ENCODE measurements at places on chromosomes 6 and 20.

DNA sequence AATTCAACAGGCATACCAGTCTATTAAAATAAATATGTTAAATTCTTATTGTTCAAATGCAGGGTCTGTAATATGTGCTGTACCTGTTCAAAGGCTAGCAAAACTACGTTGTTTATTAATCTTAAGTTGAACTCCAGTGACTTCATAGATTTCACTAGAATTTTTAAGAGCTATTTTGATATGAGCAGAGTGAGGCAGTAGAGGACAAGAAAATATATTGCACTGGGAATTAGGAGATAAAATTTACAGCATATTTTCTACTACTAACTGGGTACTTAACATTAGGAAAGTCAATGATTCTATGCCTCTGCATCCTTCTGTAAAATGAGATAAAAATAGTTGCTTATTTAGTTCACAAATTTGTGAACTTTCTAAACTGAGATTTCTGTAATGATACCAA is 162.2 kb upstream of the BMP5 start:
- DNase-seq, result no peak

GRCh38 chr6:21893793-21894192 is 300.2 kb downstream of the SOX4 start:
- no peak for DNase-seq

DNA sequence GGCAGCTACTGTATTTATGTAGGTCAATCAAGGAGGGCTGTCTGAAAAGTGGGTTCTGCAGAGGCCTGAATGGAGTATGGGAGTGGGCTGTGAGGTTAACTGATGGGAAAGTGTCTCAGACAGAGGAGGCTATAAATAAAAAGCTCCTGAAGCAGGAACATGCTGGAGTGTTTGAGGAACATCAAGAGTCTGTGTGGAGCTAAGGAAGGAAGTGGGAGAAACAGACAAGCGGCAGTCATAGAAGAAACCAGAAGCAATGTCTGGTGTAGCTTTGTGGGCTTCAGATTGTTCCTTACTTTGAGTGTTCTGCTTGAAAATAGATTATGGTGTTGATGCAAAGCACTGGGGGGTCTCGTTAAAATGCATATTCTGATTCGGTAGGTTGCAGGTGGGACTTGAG is 101.5 kb upstream of the OGFRL1 start:
- no peak for DNase-seq

- no peak for DNase-seq
Measured at GRCh38 chr6:143279385-143279784, 171.1 kb downstream of the ADAT2 start.

GRCh38 chr20:25120457-25120856 is 38.5 kb upstream of the VSX1 start:
- no peak for DNase-seq

DNA sequence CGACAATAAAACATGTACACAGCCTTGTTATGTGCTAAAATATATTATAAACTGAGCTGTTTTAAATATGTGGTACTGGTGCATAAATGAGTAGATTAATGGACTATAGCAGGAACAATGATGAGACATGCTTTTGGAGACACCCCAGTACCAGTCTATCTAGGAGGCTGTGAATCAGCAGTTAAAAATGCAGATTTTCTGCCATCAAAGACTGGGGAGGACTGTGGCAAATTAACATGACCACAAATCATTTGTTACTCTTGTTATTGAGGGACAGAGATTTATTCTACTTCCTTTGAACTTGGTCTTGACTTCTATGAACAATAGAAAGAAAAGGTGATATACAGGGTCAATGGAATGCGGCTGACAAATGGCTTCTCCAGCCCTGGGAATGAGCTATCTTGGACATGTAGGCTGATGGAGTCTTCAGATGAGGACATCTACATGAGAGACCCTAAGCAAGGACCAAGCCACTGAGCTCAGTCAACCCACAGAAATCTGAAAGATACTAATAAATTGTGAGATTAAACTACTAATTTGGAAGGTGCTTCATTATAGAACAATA is 551.7 kb upstream of the GJE1 start:
- DNase-seq, result no peak

- DNase-seq, result no peak
Measured at GRCh38 chr20:933029-933428, 16.9 kb upstream of the ANGPT4 start.

DNA sequence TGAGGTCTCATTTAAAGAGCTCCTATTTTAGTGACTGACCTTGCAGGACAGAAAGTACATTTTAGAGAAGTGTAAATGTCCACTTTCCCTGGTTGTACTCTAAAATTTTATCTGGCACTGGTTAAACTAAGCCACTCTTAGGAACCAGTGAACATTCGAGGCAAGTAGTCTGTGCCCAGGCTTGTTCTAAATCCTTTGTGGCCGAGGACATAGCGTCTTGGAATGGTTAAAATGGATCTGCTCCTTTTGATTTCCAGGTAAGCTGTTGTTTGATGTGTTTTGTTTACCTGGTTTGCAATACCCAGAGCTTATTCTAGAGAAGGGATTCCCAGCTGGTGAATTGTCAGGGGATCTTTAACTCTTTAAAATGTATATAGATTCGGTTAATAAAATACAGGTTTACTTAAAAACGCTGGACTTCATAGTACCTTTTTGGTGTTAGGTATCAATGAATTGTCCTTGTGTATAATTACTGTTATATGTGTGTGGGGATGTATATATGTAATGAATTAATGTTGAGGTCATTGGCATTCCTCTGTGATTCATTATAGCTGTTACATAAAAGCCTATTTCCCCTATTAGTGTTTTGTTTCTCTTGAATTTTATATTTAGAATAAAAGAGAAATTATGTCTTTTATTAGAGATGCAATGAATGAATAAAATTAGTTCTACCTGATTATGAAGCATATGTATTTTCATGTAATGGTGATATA is 15.8 kb downstream of the SNX9 start:
- DNase-seq, result no peak

DNA sequence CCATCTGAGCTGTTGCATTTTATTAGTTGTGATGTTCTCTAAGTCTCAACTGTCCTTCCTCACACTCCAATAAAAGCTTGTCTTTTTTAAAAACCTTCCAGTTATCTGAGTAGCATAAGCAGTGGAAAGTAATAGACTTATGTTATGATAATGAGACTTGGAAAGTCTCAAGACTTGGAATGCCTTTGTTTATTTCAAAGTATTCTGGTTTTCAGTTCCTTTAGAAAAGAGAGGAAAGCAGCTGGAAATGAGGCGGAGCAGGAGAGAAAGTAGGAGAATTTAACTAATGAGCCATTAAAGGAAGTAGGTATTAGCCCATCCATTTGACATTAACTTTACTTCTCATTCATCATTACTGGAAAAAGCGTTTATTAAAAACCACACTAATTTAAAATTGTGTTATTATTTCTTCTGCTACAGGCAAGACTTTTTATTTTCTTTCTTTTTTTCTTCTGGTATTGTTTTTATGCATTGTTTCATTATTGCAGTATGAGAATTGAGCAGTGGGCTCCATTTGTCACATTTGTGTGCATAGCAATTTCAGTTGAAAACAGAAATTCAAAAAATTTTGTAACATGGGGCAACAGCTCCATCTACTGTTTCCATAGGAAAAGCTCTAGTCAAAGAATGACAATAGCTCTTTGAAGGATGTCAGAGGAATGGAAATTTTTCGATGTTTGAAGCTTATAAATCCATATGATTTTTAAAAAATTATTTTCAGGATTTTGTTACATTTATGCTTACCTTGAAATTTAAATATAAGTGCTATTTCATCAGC is 194.8 kb downstream of the COL9A1 start:
- no peak for DNase-seq

- no peak for DNase-seq
Measured at GRCh38 chr6:137736911-137737310, 130.1 kb upstream of the TNFAIP3 start.

- no peak for DNase-seq
Measured at GRCh38 chr20:47262365-47263013, 94.0 kb downstream of the ZMYND8 start.

GRCh38 chr6:28125401-28125800 is 992 bp downstream of the ZSCAN16 start:
- no peak for DNase-seq

DNA sequence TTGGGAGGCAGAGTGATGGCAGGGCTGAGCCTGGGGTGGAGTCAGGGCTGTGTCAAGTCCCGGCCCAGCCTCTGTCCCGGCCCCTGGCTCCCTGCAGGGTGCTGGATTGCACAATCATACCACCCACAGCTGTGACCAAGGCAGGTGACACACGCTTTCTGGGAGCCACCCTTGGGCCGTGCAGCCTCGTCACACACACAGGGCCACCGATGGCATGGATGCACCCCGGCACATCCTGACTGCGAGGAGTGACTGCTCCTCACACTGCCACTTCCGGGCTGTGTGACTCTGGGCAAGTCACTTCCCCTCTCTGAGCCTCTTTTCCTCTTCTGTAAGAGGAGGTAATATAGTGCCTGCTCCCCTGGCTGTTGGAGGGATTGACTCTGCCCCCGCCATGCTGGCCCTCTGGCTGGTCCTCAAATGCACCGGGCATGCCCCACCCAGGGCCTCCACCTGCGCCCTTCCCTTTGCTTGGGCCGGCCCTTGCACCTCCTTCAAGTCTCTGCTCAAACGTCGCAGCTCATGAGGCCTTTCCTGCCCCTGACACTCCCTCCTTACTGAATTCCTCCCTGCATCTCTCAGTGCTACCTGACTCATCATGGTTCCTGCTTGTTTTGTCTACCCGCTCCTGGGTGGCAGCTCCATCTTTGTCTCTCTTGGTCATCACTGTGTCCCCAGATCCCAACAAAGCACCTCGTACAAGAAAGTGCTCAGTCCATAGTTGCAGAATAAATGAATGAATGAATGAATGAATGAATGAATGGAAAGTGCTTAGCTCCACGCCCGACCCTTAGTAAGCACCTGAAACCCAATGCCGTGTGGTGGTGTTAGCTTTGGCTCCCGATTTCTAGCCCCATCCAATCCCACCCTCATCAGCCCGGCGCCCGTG is 93.5 kb downstream of the CEBPB start:
- DNase-seq, result no peak

DNA sequence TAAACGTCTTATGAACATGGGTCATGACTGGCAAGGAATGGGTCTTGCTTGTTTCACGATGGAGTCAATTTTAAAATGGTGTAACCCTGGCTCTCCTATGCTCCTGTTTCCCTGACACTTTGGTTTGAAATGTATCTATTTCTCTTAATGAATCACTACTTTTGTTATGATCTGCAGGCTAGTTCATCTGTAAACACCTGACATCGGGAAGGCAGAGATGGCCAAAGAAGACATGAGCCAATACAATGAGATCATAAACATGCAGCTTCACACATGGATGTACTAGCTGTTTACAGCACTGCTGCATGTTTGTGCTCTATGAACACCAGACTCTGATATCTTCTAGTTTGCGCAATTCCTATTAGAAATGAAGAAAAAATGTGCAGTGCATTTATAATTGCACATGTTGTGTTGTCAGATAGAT is 11.0 kb upstream of the RAD21L1 start:
- DNase-seq, result no peak

DNA sequence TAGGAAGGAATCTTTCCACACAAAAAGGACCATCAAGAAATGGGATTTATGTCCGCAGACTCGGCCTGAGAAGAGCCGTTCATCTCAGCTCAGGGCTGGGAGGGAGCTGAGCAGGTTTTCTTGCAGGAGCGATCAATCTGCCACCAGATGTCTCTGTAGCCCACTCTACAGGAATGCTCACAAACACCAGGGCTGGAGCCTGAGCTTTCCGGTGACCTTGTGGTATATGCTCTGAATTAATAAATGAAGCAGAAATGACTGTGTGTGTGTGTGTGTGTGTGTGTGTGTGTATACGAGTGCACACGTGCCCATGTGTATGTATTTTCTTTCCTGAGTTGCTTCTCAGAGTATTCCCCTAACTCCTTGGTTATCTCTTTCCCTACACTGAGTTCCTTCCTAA is 12.0 kb downstream of the CD83 start:
- peak; percentile 10 for DNase-seq

- DNase-seq, result no peak
Measured at GRCh38 chr6:111995404-111995803, 58.5 kb upstream of the CCN6 start.

GRCh38 chr6:41850861-41851260 is 44.3 kb downstream of the USP49 start:
- no peak for DNase-seq

DNA sequence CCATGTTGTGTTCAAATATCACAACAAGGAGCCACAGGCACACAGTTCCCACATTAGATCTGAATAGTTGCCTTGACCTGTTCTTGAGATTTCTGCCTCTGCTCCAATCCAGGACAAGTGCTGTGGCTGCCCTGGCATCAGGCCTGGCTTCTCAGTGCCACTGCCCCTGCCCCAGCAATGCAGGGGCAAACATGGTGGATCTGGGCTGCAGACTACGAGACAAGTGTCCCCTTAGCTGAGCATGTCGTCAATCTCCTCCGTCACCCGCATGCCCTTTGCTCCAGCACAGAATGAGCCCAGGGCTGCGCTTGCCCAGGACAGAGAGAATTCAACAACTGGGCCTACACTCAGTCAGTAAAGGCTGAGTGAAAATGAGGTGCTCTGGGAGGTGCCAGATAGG is 201.6 kb downstream of the SYNDIG1 start:
- no peak for DNase-seq

- DNase-seq, result no peak
Measured at GRCh38 chr6:148432462-148433195, 90.0 kb downstream of the SASH1 start.

DNA sequence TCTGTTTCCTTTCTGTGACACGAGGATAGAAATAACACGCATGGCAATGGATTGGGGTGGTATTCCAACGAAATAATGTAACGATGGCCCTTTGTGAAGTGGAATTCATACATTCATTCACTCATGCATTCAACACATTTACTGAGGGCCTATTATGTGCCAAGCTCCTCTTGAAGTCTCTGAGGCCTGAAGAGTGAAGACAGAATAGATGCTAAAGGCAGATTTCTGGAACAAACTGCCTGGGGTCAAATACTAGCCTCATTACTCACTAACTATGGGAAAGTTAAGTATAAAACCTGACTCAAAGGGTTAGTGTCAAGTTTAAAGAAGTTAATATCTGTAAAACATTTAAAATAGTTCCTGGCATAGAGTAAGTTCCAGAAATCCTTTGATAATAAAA is 279.6 kb upstream of the SULF2 start:
- no peak for DNase-seq

- DNase-seq, result no peak
Measured at GRCh38 chr20:47003223-47003622, 108.6 kb downstream of the EYA2 start.

- DNase-seq, result no peak
Measured at GRCh38 chr6:71404145-71404966, 115.7 kb downstream of the OGFRL1 start.

- no peak for DNase-seq
Measured at GRCh38 chr20:34055290-34055689, 56.8 kb downstream of the EIF2S2 start.

DNA sequence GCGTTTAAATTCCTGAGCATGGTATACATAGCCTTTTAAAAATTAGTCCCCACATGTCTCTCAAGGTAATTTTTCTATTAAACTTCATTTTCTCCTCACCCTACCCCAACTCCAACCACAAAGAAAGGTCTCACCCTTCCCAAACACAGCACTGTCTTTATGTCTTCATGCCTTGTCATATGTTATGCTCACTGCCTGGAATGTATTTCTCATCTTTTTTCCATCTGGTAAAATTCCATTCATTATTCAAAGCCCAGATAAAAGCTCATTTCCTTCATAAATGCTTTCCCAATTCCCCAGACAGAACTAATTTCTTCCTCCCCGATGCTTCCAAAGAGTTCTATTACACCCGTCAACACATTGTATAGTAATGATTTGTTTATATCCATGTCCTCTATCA is 302.0 kb downstream of the ALDH8A1 start:
- no peak for DNase-seq

GRCh38 chr6:161150566-161150965 is 123.3 kb downstream of the AGPAT4 start:
- no peak for DNase-seq
